ENCODE measurements at places on chromosomes 2 and 18. TPM values are rescaled to one million over a fixed set of nuclear protein-coding genes. Genes with fewer than 3 reads are reported as not detected.
A peak's percentile ranks its signal among the peaks of the same experiment; 100 is the strongest.

DNA sequence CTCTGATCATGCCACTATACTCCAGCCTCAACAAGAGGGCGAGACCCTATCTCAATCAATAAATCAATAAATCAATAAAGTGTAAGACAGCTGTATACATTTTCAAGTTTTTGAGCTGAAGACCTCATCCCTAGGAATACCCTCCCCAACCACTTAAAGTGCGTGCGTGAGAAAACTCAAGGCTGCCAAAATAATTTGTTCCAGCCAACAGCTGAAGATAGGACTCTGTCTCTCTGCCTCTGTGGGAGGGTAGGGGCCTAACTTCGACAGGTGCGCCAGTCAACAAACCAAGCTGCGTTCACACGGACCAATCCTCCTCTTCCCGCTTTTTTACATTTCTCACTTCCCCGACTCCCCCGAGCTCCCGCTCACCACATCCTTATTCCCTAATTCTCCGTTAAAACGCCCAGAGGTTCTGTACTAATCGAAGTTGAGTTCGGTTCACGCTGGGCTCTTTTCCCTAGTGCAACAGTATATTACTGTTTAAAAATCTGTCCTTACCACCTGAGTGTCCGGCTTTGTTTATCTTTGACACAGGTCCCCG, 618 bp downstream of the POLR2D start:
- no peaks in the 10 kb centered on the region for H3K27me3 ChIP-seq
- peak overlapping the region; percentile 93 for H3K27ac ChIP-seq
- no peak for DNase-seq
- H3K4me1 ChIP-seq: peaks cover 32% of the 10 kb centered on the region
- H3K4me3 ChIP-seq: peak overlapping the region; percentile 94

GRCh38 chr2:214902286-214902685, 92.8 kb upstream of the BARD1 start:
- H3K4me3 ChIP-seq: no peak overlapping the region
- DNase-seq: no peak
- no peaks in the 10 kb centered on the region for H3K36me3 ChIP-seq
- no peak overlapping the region for H3K27ac ChIP-seq
- H3K27me3 ChIP-seq: no peaks in the 10 kb centered on the region

DNA sequence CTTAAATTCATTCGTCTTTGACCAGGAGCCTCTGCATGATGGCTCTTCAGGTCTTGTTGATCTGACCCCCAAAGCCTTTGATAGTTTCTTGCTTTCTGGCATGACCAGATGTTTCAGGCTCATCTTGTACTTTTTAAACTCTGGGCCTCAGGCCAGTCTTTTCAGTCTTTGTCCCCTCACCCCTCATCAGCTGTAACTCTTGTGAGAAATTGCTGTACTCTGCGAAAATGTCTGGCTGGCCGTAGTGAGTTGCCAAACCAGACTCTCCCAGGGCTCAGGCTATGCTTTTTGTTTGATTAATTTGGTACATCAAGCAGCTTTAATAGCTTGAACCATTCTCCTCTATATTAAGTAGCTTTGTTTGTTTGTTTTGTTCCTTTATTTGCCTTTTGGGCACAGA, 75.9 kb downstream of the BABAM2 start:
- no peak overlapping the region for H3K27ac ChIP-seq
- H3K27me3 ChIP-seq: no peaks in the 10 kb centered on the region
- DNase-seq: no peak
- H3K4me1 ChIP-seq: peaks cover 34% of the 10 kb centered on the region

- peaks cover 12% of the 10 kb centered on the region for H3K4me1 ChIP-seq
- H3K36me3 ChIP-seq: peaks cover 8% of the 10 kb centered on the region
- no peak for DNase-seq
- no peak overlapping the region for H3K4me3 ChIP-seq
These were observed 13.0 kb downstream of the RRM2 start for GRCh38 chr2:10135296-10136089.

- H3K27me3 ChIP-seq: peaks cover 37% of the 10 kb centered on the region
- no peak overlapping the region for H3K27ac ChIP-seq
- H3K36me3 ChIP-seq: no peaks in the 10 kb centered on the region
- peaks cover 22% of the 10 kb centered on the region for H3K4me1 ChIP-seq
- peak overlapping the region; percentile 35 for H3K4me3 ChIP-seq
These were observed 1.2 kb downstream of the CABLES1 start for GRCh38 chr18:23136326-23137096.

DNA sequence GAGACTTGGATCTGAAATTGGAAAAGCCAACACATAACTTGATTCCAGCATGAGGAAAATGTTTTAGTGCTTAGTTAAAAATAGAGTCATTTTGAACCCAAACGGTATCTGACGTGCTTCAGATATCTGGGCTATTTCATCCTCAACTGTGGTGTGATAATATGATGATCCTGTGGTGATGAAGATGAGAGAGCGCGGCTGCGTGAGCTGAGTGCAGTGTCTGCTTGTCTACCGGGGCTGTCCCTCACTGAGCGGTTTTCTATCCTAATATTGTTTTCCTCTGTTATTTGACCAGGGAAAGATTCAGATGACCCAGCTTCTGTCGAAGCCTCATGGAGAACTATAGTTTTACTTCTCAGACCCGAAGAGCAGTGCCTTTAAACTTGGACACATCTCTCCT, 5.8 kb downstream of the TWIST2 start:
- H3K27me3 ChIP-seq: peaks cover 57% of the 10 kb centered on the region
- no peaks in the 10 kb centered on the region for H3K4me1 ChIP-seq
- H3K4me3 ChIP-seq: no peak overlapping the region
- no peak overlapping the region for H3K27ac ChIP-seq
- no peaks in the 10 kb centered on the region for H3K36me3 ChIP-seq
- no peak for DNase-seq

GRCh38 chr2:217853301-217853881, 149.4 kb downstream of the TNS1 start:
- DNase-seq: no peak
- H3K27ac ChIP-seq: no peak overlapping the region
- H3K4me1 ChIP-seq: no peaks in the 10 kb centered on the region

DNA sequence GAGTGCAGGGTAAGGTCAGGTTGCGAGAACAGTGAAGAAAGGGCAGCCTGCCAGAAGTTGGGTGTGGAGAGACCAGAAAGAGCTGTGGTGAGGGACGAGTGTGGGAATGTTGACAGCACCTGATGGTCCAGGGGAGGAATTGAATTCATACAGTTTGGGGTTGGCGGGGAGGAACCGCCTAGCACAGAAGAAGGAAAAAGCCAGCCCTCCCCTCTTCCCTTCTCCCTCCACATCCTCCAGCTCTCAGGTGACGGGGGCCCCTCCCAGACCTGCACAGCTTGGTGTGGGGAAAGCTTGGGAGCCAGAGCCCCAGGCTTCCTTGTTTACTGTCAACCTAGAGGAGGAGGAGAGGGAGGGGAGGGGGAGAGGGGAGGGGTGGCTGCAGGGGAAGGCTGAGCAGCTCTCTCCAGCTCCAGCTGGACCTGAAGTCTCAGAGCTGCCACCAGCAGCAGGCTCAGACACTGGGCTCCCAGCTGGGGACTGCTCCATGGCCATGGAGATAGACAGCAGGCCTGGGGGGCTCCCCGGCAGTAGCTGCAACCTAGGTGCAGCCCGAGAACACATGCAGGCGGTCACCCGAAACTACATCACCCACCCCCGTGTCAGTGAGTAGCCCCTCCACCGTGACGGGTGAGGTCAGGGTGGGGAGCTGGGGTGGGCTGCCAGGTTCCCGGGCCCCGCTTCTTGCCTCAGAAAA, at the start of gene ATP6V1B1:
Gene ATP6V1B1, plus strand, starts transcription at position 433 of the 697 bp plus-strand sequence. Its CDS starts 55 bp downstream, at position 488.
- H3K4me1 ChIP-seq: no peaks in the 10 kb centered on the region
- peaks cover 16% of the 10 kb centered on the region for H3K27me3 ChIP-seq
- H3K27ac ChIP-seq: no peak within 1 kb of the TSS
- DNase-seq: peak; percentile 28
- no peaks in the 10 kb centered on the region for H3K36me3 ChIP-seq
- no peak within 1 kb of the TSS for H3K4me3 ChIP-seq

DNA sequence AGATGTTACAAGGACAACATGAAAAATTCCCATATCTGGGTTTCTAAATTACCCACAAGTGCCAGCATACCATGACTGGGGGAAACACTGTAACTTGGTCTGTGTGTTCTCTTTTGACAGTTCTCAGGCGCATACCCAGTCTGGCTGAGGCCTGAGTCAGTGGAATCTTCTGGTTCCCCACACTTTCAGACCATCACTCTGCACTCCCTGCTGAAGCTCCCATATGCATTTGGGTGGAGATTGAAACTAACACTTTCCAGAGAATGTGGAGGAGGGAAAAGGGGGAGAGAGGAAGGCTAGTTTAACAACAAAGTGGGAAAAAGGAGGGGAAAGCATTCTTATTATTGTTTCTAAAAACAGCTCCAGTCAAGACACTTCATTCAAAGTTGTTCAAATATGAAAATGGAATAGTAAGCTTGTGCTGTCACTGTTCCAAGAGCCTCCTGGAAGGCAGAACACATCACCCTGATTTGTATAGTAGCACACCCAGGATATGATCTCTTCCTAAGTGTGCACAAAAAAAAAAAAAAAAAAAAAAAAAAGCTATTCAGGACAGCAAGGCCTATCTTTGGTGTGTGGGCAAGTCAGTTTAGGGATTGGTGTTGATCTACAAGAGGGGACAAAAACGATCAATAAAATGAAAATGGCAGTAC, 48.1 kb upstream of the CTIF start:
- H3K27me3 ChIP-seq: peaks cover 17% of the 10 kb centered on the region
- no peak overlapping the region for H3K4me3 ChIP-seq
- H3K27ac ChIP-seq: no peak overlapping the region
- no peak for DNase-seq
- no peaks in the 10 kb centered on the region for H3K36me3 ChIP-seq

DNA sequence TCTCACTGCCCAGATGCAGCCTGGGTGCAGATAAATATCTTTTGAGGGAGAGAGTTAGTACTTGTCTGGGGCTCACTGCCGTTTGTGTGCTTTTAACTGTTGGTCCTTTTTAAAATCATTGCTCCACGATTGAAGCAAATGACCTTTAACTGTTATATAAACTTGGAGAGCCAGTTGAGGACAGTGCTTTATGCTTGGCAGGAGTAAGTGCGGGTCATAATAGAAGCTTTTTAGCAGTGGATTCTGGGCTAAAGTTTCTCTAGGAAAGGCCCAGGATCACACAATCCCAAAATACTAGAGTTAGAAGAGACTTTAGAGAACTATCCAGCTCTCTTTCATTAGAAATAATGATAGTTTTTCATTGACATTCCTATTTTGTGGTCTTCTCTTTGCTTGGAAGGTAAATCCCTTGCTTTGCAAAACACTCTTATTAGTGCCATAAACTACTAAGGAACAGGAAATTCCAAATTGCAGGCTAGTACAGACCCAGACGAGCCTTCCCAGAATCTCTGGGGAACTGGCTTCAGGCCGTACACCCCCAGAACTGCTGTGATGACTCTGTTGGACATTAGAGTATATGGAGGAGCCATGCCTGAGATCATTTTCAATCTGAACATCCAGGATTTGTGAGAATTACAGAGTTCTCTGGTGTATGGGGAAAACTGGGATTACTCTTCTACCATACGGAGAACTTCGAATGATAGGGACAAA, 19.1 kb downstream of the LIMS1 start:
- no peaks in the 10 kb centered on the region for H3K36me3 ChIP-seq
- H3K4me3 ChIP-seq: no peak overlapping the region
- H3K4me1 ChIP-seq: peaks cover 5% of the 10 kb centered on the region
- H3K27ac ChIP-seq: no peak overlapping the region

- peak overlapping the region; percentile 97 for H3K4me3 ChIP-seq
- H3K36me3 ChIP-seq: peaks cover 14% of the 10 kb centered on the region
- H3K27me3 ChIP-seq: no peaks in the 10 kb centered on the region
These were observed 753 bp downstream of the ITPRIPL1 start for GRCh38 chr2:96325884-96326255.

- no peak overlapping the region for H3K4me3 ChIP-seq
- DNase-seq: no peak
- no peaks in the 10 kb centered on the region for H3K36me3 ChIP-seq
- H3K4me1 ChIP-seq: no peaks in the 10 kb centered on the region
- H3K27ac ChIP-seq: no peak overlapping the region
These were observed 50.8 kb upstream of the RASGRP3 start for GRCh38 chr2:33425586-33426031.

- DNase-seq: no peak
- no peaks in the 10 kb centered on the region for H3K4me1 ChIP-seq
- no peaks in the 10 kb centered on the region for H3K36me3 ChIP-seq
- no peaks in the 10 kb centered on the region for H3K27me3 ChIP-seq
- no peak overlapping the region for H3K4me3 ChIP-seq
These were observed 596.4 kb upstream of the VRK2 start for GRCh38 chr2:57450170-57450569.

GRCh38 chr2:173823543-173823939, 141.6 kb downstream of the SP3 start:
- H3K4me3 ChIP-seq: no peak overlapping the region
- no peaks in the 10 kb centered on the region for H3K4me1 ChIP-seq
- no peak overlapping the region for H3K27ac ChIP-seq
- H3K36me3 ChIP-seq: no peaks in the 10 kb centered on the region

- peaks cover 29% of the 10 kb centered on the region for H3K27me3 ChIP-seq
- no peak for DNase-seq
- no peaks in the 10 kb centered on the region for H3K4me1 ChIP-seq
- H3K27ac ChIP-seq: no peak overlapping the region
- no peak overlapping the region for H3K4me3 ChIP-seq
These were observed 82.1 kb upstream of the CYRIA start for GRCh38 chr2:16747689-16748088.

DNA sequence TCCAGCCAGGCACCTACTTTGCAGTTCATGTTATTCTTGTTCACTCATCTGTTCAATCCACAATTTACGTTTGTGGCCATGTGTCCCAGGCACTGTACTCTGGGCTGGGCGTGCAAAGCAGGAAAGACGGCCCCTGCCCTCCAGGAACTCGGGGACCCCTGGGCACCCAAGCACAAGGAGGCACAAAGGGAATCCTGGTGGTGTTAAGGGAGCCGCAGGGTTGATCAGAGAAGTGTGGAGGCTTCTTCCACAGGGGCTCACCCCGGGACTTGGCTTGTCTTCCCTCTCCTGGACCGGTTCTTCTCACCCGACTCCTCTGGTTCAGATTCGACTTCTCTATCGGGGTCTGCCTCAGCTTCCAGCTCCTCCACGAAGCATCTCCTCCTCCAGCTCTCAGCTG, 230.5 kb downstream of the BCL2 start:
- no peak for DNase-seq
- no peaks in the 10 kb centered on the region for H3K36me3 ChIP-seq
- peaks cover 4% of the 10 kb centered on the region for H3K4me1 ChIP-seq
- H3K27ac ChIP-seq: no peak overlapping the region
- H3K4me3 ChIP-seq: no peak overlapping the region

Gene SCG2
- total RNA-seq: 0.21 TPM

Gene IGFBP2
- 0.81 TPM for total RNA-seq

Gene KIF1A
- total RNA-seq: 0.45 TPM

Gene LIMS3
- total RNA-seq: 0.43 TPM

Gene FBXO15
- total RNA-seq: not detected

Gene L3MBTL4
- 10.2 TPM for total RNA-seq

Gene SCN1A
- not detected for total RNA-seq

Gene DUSP11
- total RNA-seq: 30.7 TPM

Gene KCNIP3
- not detected for total RNA-seq

Data from natural killer cell treated with Interleukin-12 subunit alpha and Interleukin-12 subunit beta and Interleukin-15 and Interleukin-18, amount 100 ng/mL, for 72 hours (primary cell).